IPS DF 19.7 (cell line): ENCODE measurements at places on chromosomes 6 and 20.

DNA sequence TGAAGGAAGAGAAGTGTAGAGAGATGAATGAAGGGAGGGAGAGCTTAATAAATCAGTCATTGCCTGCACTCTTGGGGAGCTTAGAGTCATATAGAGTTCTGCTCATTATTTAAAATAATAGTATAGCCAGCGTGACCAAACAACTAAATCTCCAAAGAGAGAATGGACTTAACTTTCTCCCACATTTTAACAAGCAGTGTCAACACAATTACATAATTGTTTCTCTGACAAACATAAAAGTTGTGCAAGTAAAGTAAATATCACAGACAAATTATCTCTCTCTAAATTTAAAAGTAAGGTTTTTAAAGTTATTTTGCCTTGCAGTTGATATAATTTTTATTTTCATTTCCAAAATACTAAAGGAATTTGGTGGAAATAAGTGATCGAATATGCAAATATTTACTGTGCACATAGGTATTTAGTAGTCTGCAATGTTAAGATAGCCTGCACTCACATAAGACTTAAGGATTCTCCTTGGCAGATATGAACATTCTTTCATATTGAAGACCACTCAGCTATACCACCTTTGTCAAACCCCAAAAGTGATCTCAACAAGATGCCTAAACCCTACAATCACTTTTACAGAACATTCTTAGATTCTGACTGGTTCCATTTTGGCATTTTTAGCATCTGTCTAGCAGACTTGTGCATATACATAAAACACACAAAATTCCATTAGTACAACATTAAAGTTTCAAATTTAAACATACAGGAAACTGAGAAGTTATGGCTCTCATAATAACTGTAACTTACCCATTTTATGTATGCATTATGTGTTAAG is 67.7 kb downstream of the KIF6 start:
- no peak for DNase-seq

GRCh38 chr6:32073101-32073500 is 34.9 kb downstream of the CYP21A2 start:
- DNase-seq, result no peak

- DNase-seq, result no peak
Measured at GRCh38 chr6:77876300-77876699, 223.5 kb downstream of the MEI4 start.

DNA sequence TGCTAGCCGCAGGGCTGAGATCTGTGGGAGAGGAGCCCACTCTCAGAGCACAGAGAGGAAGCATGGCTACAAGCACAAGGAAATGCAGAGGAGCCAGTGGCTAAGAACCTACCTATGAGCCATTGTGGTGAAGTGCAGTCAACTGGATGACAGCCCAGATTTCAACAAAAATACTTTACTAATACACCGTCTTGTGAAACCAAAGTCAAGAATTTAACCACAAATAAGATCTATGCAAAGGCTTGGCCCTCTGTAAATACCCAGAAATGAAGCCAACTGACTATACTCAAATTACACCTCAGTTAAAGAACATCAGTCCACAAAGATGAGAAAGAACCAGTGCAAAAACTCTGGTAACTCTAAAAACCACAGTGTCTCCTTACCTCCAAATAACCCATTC is 40.1 kb upstream of the PTCHD4 start:
- DNase-seq, result no peak

DNA sequence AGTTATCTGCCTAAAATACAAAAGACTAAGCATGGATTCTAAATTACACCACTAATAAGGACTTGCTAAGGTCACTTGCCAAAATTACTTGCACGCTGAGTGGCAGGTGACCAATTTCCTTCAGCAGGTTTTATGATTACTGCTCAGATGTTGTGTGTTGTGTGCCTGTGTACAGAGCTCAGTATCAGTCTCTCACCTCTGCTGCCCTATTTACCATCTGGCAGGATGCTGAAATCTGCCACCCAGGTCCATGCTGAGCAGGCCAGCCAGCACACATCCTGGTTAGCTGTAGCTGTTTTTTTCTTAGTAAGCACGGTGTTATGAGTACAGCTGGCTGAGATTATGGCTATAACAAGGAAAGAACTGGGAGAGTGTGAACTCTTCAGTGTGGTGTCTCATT is 34.0 kb downstream of the ELOVL4 start:
- DNase-seq, result no peak

DNA sequence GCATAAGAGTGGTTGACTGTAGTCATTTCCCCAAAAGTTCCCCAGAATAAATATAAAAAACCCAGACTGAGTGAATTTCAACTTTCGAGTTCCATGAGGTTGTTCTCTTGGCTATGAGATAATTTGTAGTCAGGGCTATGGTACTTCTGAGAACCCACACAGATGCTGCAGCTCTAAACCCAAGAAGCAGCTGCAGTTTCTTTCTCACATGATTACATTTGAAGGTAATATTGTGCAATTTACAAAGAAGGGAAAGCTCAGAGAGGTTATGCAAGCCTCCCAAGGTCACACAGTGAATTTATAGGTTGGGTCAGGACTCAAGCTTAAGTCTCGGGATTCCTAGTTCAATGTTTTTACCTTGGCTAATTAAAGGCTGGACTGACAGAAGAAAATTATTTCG is 29.7 kb upstream of the CD93 start:
- no peak for DNase-seq

GRCh38 chr6:86502497-86502896 is 434.8 kb upstream of the HTR1E start:
- DNase-seq, result no peak

DNA sequence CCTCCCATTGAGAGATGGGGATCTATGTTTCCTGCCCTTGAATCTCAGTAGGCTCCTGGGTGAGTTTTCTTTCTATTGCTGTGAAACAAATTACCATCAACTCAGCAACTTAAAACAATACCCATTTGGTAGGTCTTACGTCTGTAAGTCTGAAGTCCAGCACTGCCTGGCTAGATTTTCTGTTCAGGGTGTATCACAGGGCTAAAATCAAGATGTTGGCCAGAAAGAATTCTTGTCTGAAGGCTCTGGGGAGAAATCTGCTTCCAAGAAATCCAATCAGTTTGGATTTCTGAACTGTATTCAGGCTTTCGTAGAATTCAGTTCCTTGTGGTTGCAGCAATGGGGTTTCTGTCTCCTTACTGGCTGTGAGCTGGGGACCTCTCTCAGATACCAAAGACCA is 99.6 kb upstream of the SLC24A3 start:
- DNase-seq, result no peak

DNA sequence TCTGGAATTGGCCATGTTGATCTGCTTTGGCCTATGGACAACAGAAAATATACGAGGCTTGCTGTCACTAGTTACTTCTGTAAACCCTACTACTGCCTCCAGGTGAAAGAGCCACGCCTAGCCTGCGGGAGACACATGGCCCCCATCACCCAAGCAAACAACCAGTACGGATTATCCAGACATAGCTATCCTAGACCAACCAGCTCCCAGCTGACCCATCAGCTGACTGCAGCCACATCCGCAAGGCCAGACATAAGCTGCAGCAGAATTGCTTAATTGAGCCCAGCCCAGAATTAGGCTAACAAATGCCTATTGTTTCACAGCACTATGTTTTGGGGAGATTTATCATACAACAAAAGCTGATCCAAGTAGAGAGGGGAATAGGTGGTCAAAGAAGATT is 13.5 kb downstream of the REV3L start:
- DNase-seq, result no peak

DNA sequence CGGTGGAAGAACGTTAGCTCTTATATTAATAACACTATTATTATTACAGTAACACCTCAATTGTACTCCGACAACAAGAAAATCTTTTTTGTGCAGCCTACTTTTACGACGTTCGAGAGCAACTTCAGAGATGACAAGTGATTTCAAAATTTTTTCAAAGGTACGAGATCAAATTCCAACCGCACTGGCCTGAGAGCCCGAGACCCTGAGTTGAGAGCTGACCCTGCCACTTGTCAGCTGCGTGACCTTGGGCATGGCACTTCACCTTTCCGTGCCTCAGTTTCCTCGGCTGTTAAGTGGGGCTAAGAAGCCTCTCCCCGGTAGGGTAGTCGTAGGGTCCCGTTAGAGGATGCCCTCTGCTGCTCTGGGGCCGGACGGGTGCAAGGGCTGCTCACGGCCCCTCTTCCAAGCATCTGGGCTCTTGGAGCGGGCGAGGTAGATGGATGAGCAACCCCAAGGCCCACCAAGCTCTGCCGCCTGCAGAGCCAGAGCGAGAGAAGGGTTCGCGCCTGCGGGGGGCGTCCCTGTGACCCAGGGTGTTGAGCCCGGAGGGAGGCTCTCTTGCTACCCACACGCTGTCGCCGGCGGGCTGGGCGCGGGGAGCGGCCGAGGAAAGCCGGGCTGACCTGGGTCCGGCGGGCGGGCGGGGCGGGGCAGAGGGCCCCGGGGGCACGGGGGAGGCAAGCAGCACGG is 510 bp downstream of the NDRG3 start:
- no peak for DNase-seq

DNA sequence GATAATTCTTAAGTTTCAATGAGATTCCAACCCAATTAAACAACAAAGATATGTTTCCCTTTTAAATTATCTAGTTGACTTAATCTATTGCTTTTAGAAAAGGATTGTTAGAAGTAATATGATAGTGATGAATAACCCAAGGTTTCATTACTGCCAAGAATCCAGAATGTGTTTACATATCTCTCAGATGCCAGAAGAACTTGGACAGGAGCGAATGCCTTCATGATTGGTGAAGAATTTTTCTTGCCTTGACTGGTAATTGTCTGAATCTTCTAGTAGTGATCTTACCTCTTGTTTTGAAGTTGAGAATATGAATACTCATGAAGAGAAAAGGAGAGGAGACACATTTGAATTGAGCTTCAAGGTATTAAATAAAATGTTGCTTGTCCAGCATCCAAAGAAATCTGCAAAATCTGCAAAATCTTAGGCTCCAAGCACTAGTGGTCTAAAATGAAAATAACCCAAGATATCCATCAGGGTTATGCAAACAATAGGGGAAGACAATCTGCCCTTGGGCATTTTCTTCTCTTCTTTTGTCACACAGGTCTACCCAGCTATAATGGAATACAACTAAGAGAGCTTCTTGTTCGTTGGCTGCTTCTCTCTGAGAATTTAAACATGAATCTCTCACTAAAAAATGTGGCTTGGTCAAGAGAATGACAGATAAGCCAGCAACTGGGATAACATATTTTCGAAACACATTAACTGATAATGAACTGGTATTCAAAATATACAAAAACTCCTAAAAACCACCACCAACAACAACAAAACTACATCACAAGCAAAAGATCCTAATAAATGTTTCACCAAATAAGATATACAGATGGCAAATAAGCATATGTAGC is 928.9 kb downstream of the EYS start:
- no peak for DNase-seq

DNA sequence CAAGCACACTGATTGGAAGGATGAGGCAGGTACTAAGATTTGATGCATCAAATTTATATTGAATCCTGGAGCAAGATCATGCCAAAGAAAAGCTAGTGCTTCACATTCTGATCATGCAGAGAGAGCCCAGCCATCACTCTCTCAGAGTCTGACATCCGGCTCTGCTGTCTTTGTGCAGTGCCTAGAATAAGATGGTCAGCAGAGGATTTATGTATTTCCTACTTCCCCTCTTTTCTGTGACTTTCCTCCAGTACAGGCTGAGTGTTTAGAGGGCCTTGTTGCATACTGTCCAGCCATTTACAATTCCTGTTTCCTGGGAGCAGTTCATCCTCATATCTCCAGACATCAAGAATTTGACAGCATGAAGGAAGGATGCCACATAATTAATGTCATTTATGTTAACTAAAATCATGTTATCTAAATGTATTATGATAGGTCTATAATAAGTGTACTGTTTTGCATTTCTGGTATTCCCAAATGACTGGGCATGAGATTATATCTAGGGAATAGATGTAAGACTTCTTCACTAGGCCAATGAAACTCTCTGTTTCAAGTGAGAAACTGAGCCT is 167.6 kb downstream of the EPM2A start:
- DNase-seq, result no peak

GRCh38 chr6:139028215-139028657 is 309 bp upstream of the ABRACL start:
- DNase-seq, result no peak

GRCh38 chr20:32206760-32207625 is 550 bp downstream of the PLAGL2 start:
- DNase-seq, result no peak

GRCh38 chr20:31505903-31506302 is 8.3 kb upstream of the HM13 start:
- DNase-seq, result no peak

GRCh38 chr6:108175176-108175591 is 9.4 kb downstream of the NR2E1 start:
- no peak for DNase-seq

GRCh38 chr6:90586546-90586835 is 381 bp downstream of the MAP3K7 start:
- no peak for DNase-seq

DNA sequence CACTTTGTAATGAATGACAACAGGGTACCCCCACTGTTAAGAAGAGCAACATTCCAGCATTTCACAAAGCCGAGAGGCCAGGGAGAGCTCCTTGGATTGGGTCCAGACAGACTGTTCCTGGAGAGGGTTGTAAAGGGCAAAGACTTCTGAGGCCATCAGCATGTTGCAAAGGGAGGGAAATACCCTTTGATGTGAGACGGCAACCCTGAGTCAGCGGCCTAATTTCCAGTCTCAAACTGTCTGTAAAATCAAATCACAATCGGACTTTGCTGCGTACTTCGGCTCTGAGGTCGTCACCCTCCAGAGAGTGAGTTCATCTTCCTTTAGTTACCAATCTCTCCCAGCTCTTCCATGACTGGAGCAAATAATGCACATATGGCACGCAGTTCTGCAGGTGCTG is 101.0 kb upstream of the DTNBP1 start:
- DNase-seq, result no peak

DNA sequence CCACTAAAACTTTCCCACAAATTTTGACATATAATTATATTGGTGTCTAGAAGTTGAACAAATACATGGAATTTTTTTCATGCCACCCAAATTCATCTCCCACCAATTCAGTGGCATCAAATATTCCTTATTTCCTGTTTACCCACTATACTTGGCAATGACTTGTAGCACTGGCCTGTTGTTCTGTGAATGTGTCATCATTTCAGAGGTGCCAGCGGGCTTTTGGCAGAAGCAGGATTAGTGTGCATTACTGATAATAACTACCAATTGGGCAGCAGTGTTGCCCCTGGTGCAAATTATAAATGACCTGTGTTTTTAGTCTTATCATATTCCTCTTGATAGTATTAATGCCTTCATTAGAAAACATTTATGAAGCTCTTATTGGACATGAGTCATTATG is 121.3 kb downstream of the TFAP2B start:
- no peak for DNase-seq

DNA sequence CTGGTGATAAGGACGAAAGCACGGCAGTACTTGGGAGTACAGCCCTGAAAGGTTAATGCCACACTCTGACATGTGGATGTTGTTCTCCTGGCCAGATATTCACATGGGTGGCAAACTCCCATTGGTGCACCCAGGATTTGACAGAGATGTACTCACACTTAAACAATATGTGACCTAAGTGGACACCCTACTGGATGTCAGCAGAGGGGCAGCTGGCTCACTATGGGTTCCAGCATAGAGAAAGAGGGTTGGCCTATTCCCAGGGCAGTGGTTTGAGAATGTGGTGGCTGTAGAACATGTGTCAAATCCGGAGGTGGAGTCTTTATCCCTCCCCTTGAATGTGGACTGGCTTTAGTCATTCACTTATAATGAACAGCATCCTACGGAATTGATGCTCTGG is 333.2 kb downstream of the DHX35 start:
- DNase-seq, result no peak
